Adipose tissue (tissue), 3 donors: ENCODE measurements at places on chromosomes 12 and 14. TPM values are rescaled to one million over a fixed set of nuclear protein-coding genes. Genes with fewer than 3 reads are reported as not detected.

The ZC2HC1C gene
- 0.88 TPM for polyA plus RNA-seq

The USP30 gene
- 14.8 TPM for polyA plus RNA-seq

The LIN7A gene
- polyA plus RNA-seq = 0.53 TPM

The GALC gene
- polyA plus RNA-seq = 7.5 TPM

The SDS gene
- polyA plus RNA-seq = 2.9 TPM

The BCL11B gene
- 0.13 TPM for polyA plus RNA-seq
